ENCODE measurements at places on chromosomes 2 and 18. TPM values are rescaled to one million over a fixed set of nuclear protein-coding genes. Genes with fewer than 3 reads are reported as not detected.

- H3K4me1 ChIP-seq, result no peaks in the 10 kb centered on the region
- DNase-seq, result peak; percentile 38
- H3K36me3 ChIP-seq, result no peaks in the 10 kb centered on the region
- no peak overlapping the region for H3K4me3 ChIP-seq
These were observed 256.5 kb upstream of the SALL3 start for GRCh38 chr18:78722929-78723710.

DNA sequence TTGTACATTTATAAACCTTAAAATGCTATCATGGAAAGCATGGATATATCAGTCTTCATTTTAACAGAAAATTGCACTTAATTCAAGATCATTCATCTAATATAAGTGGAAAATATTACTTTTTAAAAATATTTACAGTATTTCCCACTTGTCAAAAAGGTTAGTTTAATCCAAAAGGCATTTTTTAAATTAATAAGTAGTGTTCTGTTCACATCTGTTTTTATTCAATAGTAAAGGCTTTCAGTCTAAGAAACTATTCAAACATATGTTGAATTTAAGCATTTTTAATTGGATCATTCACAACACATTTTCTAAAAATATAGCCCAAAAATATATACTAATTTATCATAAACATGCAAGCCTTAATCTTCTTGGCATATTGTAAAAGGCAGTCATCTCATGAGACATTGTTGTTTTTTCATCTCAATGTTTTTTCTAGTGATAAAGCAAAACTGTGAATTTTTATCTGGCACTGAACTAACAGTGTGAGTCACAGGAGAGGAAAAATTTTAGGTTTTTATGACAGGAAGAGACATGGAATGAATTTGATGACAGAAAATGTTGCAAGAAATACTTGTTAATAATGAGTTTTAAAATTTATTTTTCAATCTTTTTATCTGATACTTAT, 1642.5 kb upstream of the TMEFF2 start:
- no peaks in the 10 kb centered on the region for H3K27me3 ChIP-seq
- no peak for DNase-seq
- no peaks in the 10 kb centered on the region for H3K36me3 ChIP-seq
- H3K4me1 ChIP-seq, result no peaks in the 10 kb centered on the region
- H3K27ac ChIP-seq, result no peak overlapping the region

DNA sequence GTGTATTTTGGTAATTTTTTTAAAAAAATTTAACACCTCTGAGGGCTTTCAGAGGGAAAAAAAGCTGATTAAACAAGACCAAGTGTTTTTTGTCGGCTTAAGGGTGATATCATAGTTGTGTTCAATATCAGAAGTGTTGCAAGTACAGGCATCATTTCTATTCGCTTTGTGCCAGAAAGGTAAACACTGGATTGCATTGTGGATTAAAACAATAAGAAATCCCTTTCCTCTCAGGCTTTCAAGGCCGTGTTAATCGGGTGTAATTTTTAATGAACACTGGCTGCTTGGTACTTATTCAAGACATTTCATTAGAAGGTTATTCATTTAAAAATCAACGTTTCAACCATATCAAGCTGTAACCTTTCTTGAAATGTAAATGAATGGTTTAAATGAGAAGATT, 18.3 kb downstream of the FIGN start:
- H3K27ac ChIP-seq, result no peak overlapping the region
- no peak overlapping the region for H3K4me3 ChIP-seq
- no peak for DNase-seq
- no peaks in the 10 kb centered on the region for H3K27me3 ChIP-seq
- no peaks in the 10 kb centered on the region for H3K36me3 ChIP-seq

DNA sequence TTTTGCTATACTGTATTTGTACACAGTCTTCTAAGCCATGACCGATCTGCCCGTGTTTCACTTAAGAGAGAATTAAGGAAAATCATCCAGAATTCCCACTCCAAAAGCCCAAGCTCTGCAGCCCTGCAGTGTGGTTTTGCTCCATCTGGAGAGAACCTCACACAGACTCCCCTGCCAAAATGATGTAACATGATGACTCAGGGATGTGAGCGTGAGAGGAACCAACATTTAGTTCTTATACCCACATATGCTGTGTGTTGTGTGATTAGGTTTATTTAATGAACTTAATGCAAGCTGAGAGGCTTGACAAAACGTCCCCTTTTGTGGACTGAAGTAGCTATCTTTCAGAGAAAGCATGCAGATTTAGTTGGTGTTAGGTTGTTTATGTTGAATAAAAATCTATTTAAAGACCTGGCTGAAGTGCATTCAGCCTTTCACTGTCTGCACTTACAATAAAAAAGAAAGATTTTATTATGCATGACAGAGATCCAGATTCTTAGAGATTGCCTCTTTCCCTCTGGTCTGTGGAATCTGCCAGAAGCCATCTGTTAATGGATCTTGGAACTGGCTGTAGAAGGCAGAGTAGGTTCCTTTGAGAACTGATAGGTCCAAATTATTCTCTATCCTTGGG, 6.3 kb downstream of the RAB12 start:
- H3K27ac ChIP-seq, result no peak overlapping the region
- no peak overlapping the region for H3K4me3 ChIP-seq
- no peaks in the 10 kb centered on the region for H3K36me3 ChIP-seq
- peaks cover 4% of the 10 kb centered on the region for H3K4me1 ChIP-seq
- peak; percentile 55 for DNase-seq
- no peaks in the 10 kb centered on the region for H3K27me3 ChIP-seq

GRCh38 chr2:125281242-125281641, 1256.2 kb downstream of the CNTNAP5 start:
- H3K36me3 ChIP-seq, result no peaks in the 10 kb centered on the region
- H3K4me3 ChIP-seq, result no peak overlapping the region
- no peak for DNase-seq

GRCh38 chr18:45890606-45891005, 65.1 kb downstream of the SIGLEC15 start:
- no peaks in the 10 kb centered on the region for H3K4me1 ChIP-seq
- no peak overlapping the region for H3K27ac ChIP-seq
- no peak overlapping the region for H3K4me3 ChIP-seq
- peak; percentile 56 for DNase-seq

- H3K4me3 ChIP-seq, result no peak overlapping the region
- H3K4me1 ChIP-seq, result no peaks in the 10 kb centered on the region
- H3K36me3 ChIP-seq, result no peaks in the 10 kb centered on the region
- no peak for DNase-seq
- no peak overlapping the region for H3K27ac ChIP-seq
These were observed 155.1 kb upstream of the FSHR start for GRCh38 chr2:49309461-49309860.

GRCh38 chr2:235734688-235735231, 240.9 kb downstream of the AGAP1 start:
- H3K4me3 ChIP-seq, result no peak overlapping the region
- no peaks in the 10 kb centered on the region for H3K36me3 ChIP-seq
- no peaks in the 10 kb centered on the region for H3K4me1 ChIP-seq
- DNase-seq, result no peak
- H3K27me3 ChIP-seq, result no peaks in the 10 kb centered on the region

DNA sequence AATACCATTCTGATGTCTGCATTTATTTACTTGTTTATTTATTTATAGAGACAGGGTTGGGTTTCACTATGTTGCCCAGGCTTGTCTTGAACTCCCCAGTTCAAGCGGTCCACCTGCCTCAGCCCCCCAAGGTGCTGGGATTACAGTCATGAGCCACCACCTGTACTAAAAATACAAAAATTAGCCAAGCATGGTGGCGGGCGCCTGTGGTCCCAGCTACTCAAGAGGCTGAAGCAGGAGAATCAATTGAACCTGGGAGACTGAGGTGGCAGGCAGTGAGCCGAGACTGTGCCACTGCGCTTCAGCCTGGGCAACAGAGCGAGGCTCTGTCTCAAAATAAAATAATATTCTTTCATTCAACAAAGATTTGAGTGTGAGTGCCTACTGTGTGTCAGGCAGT, 2.0 kb upstream of the ATP8B1 start:
- H3K4me3 ChIP-seq, result no peak overlapping the region
- DNase-seq, result no peak
- H3K27ac ChIP-seq, result no peak overlapping the region
- no peaks in the 10 kb centered on the region for H3K4me1 ChIP-seq
- H3K27me3 ChIP-seq, result no peaks in the 10 kb centered on the region

GRCh38 chr18:9869715-9870430, 15.9 kb upstream of the TXNDC2 start:
- no peak overlapping the region for H3K4me3 ChIP-seq
- no peak overlapping the region for H3K27ac ChIP-seq
- no peaks in the 10 kb centered on the region for H3K27me3 ChIP-seq
- no peaks in the 10 kb centered on the region for H3K36me3 ChIP-seq

- no peaks in the 10 kb centered on the region for H3K27me3 ChIP-seq
- H3K4me3 ChIP-seq, result no peak overlapping the region
These were observed 793.0 kb upstream of the FANCL start for GRCh38 chr2:59034106-59034505.

- H3K4me3 ChIP-seq, result no peak overlapping the region
- no peak overlapping the region for H3K27ac ChIP-seq
- H3K36me3 ChIP-seq, result no peaks in the 10 kb centered on the region
- no peak for DNase-seq
These were observed 50.7 kb downstream of the SLC14A2 start for GRCh38 chr18:45666006-45666405.

DNA sequence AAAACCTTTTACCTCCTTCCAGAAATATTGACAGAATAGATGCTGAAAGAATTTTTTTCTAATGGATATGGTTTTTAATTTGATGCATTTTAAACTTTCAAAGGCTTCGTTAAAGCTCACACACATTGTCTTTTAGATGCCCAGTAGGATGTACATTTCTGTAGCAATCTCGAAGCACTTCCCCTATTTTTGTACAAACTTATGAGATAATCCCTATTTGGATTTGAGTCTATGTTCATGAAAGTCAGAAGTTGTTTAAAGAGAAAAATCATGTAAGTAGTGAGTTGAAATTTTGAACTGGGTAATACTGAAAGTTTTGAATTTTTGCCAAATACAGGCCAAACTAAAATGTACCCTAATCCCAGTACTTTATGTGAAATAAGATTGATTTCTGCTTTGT, 38.1 kb upstream of the MMADHC start:
- no peak overlapping the region for H3K27ac ChIP-seq
- no peaks in the 10 kb centered on the region for H3K27me3 ChIP-seq
- H3K4me3 ChIP-seq, result no peak overlapping the region
- DNase-seq, result no peak
- H3K4me1 ChIP-seq, result no peaks in the 10 kb centered on the region
- H3K36me3 ChIP-seq, result no peaks in the 10 kb centered on the region

The CPS1 gene
- polyA plus RNA-seq, result 3.5 TPM

DNA sequence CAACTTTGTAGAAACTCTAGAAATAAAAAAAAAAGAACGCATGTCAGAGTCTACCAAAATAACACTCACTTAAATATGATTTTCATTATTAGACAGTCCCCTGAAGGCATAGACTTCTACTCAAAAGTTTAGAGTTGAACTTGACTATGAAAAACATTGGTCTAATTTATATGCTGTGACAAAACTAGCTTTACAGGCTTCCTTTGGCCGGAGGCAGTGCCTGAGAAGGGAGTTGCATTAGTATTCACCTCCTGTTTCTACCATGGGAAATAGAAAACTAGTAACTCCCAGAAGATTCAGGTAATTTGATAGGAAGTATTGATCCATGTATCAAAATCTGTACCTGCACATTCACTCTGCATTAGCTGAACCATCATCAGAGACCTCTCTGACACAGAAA, 163.4 kb upstream of the NOSTRIN start:
- H3K4me3 ChIP-seq, result no peak overlapping the region
- no peak for DNase-seq
- no peaks in the 10 kb centered on the region for H3K36me3 ChIP-seq
- no peaks in the 10 kb centered on the region for H3K27me3 ChIP-seq
- no peak overlapping the region for H3K27ac ChIP-seq
- H3K4me1 ChIP-seq, result no peaks in the 10 kb centered on the region

DNA sequence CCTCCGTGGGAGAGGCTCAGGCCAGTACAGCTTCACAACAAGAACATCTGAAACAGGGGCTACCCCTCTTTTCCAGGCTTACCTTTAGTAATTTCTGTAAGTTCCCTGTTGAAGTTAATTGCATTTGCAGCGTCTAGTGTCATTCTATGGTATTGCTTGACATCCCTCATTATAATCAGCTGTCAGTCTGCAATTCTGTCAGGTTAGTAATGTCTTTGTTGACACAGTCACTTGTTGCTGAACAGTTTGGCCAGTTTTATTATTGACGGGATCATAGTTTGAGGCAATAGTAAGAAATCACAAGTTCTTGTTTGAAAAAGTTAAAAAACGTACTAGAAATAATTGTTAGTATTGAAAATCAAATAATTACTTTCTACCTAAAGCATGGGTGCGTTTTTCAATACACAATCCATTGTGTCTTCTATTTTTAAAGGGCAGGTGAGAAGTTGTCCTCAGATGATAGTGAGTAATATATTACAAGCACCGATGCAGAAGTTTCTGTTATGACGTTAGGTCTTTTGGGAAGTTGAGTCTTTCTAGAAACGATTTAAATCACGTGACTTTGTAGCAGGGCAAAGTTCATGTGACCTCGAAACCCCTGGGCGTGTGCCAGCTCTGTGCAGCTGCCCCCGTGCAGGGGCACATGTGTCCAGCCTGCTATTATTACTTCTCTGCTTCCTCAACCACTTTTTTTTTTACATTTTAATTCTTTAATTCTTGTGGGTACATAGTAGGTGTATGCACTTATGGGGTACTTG, 49.5 kb upstream of the MBP start:
- no peaks in the 10 kb centered on the region for H3K4me1 ChIP-seq
- H3K36me3 ChIP-seq, result no peaks in the 10 kb centered on the region
- no peak overlapping the region for H3K27ac ChIP-seq
- no peaks in the 10 kb centered on the region for H3K27me3 ChIP-seq
- peak; percentile 74 for DNase-seq
- no peak overlapping the region for H3K4me3 ChIP-seq

DNA sequence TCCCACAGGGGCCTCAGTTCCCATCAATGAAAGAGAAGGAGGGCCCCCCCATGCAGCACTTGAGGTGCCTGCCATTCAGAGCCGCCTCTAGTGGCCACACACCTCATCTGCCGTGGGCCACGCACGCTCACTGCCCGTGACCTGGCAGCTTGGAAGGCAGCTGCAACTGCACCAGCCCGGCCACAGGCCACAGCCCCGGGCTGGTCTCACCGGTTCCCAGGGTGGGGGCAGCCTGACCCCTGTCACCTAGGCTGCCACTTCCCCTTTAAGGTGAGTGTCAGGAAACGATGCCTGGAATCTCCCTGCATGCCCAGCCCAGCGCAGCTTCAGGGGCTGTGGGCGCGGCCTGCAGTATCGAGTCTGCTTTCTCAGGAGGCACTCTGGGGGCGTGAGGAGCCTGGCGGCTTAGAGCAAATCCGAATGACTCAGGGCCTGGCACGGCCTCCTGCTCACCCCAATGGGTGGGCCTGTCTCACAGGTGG, 2.6 kb downstream of the MAB21L4 start:
- H3K27ac ChIP-seq, result no peak overlapping the region
- no peaks in the 10 kb centered on the region for H3K27me3 ChIP-seq
- H3K4me3 ChIP-seq, result no peak overlapping the region
- no peaks in the 10 kb centered on the region for H3K36me3 ChIP-seq

The ACMSD gene
- polyA plus RNA-seq, result not detected

- no peaks in the 10 kb centered on the region for H3K4me1 ChIP-seq
- H3K36me3 ChIP-seq, result no peaks in the 10 kb centered on the region
- H3K27me3 ChIP-seq, result no peaks in the 10 kb centered on the region
- peak overlapping the region; percentile 98 for H3K27ac ChIP-seq
These were observed 40.8 kb upstream of the PTMA start for GRCh38 chr2:231667496-231667895.

GRCh38 chr2:73736855-73737779, at the start of gene TPRKB:
TSS of gene TPRKB (minus strand) at chr2:73737345. CDS start at chr2:73734569, 2,776 bp downstream.
- H3K36me3 ChIP-seq, result no peaks in the 10 kb centered on the region
- H3K4me3 ChIP-seq, result peak within 1 kb of the TSS; percentile 53
- H3K27me3 ChIP-seq, result no peaks in the 10 kb centered on the region
- DNase-seq, result peak; percentile 98
- H3K27ac ChIP-seq, result peak within 1 kb of the TSS; percentile 9

GRCh38 chr18:57920036-57920435, 116.9 kb upstream of the ATP8B1 start:
- H3K4me3 ChIP-seq, result no peak overlapping the region
- no peaks in the 10 kb centered on the region for H3K27me3 ChIP-seq
- no peaks in the 10 kb centered on the region for H3K4me1 ChIP-seq
